ENCODE measurements at places on chromosomes 12 and 14.

DNA sequence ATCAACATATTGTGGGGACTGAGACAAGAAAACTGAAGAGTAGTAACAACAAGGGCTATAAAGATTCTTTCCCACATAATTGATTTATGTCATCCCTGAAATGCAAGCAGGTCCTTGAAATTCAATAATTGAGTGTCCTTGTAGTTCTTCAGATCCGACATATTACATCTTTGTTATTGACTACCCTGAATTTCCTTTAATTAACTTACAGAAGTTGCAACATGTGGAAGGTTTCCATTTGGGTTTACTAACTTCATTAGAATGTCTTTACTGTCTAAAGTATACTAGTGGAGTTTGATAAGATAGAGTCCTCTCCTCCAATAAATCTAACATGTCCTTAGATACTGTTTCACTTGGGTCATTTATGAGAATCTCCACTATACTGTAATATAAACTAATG lies 951.8 kb downstream of the SLC6A15 start:
- no peak for DNase-seq

DNA sequence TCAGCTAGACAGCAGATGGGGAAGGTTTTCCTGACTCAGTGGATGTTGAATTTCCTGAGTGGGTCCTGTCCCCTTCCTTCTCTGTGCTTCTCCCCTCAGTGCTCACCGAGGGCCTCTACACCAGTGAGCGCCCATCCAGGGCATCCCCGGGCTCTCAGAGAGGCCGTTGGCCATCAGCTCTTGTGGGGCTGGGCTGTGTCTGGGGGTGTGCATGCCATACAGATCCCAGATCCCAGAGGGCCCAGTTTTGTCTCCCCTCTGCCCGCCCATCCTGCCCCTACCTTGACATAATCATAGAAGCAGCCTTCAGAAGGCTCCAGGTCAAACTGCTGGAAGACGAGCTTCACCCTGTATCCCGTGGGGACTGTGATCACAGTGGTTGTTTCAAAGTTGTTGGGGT lies 1.1 kb downstream of the C1R start:
- no peak for DNase-seq

GRCh38 chr12:56781726-56782125 lies 18.6 kb downstream of the HSD17B6 start:
- DNase-seq, result no peak

DNA sequence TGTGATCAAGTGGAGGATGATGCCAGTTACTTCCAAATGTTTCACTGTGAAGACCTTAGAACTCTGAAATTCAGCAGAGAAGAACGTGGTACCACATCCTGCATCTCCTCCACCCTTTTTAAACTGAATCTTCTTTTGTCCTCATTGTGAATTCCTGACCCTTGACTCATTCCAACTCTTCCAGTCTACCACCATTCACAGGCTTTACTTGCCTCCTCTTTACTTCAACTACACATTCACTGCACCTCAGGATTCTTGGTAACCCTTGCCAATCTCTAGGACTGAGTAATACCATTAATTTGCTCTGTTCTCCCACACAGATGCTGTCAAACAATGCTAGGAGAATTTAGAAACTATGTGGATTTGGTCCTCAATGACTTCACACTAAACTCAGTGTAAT lies 37.3 kb downstream of the PPP1R12A start:
- DNase-seq, result no peak

GRCh38 chr12:100234591-100235304 lies 32.1 kb downstream of the DEPDC4 start:
- no peak for DNase-seq

DNA sequence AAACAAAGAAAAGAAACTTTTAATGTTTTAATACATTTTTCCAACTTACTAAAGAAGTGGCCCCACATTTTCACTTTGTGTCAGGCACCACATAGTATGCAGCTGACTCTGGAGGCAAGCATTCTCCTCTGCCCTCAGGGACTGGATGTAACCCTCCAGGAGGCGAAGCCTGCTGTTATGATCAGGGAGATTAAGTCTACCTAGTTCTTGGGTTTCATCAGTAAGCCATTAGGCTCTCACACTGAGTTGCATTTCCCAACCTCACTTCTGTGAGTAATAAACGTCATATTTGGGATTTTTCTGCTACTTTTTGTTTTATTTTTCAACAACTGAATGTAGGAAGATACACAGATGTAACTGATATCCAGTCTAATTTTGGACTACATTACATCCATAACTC lies 101.2 kb upstream of the LRFN5 start:
- DNase-seq, result no peak

DNA sequence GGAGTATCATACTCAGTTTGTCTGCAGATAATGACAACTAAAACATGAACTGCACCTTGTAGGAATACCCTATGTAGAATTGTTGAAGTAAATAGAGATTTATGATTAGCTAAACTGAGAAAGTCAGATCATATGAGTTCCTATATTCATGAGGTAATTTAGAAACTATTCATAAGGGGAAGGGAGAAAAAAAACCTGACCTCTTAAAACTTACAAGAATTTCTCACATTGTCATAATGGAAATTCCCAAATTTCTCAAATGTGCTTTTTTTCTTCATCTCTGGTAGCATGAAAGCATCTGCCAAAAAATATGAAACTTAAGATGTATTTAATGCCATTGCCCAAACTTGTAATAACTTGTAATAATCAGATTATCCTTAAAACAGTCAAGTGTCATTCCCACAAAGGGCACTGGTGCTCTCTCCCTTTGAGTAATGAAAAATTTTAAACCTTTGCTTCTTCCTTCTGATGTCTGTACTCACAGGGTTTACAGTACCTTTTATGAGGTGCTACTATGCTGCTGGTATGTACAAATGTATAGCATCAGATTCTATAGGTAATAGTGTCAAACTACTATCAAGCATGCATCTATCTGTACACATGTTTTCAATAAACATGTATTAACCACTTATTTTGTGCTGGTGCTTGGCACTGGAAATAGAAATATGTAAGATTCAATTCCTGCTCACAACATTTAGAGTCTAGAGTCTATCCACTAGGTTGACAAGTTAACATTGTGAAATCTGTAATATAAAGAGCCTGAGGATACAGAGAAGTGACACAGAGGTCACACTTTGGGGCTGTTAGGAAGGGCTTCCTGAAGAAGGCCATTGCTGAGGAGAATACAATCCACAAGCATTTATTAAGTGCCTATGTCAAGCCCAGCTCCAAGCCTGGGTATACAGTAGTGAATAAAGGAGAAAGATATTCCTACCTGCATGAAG lies 17.4 kb upstream of the DRAM1 start:
- DNase-seq, result no peak

GRCh38 chr14:99688210-99688581 lies 4.1 kb downstream of the CYP46A1 start:
- no peak for DNase-seq

DNA sequence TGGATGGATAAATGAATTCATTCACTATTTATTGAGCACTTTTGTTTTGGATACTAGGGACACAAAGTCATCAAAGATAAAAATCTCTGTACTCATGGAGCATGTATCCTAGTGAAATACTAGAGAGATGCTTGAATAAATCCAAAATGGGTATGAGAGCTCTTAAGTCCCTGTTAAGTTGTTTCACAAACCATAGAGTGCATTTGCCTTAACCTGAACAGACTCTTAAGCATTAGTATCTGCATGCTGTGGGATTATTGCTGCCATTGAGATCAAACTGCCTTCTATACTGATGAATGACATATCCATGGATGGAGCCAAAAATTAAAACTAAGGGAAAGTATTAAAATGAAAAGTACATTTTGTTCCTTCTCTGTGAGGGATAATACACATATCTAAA lies 206.5 kb upstream of the KRR1 start:
- no peak for DNase-seq

- DNase-seq, result no peak
Observed at GRCh38 chr12:11446372-11446771, 51.0 kb upstream of the PRB2 start.

- DNase-seq, result no peak
Observed at GRCh38 chr12:75721796-75722195, 210.4 kb upstream of the KRR1 start.

All from C1 segment of cervical spinal cord (tissue), 14 donors.